Esophagus squamous epithelium (tissue), 5 donors: ENCODE measurements at places on chromosomes 11 and 22.

DNA sequence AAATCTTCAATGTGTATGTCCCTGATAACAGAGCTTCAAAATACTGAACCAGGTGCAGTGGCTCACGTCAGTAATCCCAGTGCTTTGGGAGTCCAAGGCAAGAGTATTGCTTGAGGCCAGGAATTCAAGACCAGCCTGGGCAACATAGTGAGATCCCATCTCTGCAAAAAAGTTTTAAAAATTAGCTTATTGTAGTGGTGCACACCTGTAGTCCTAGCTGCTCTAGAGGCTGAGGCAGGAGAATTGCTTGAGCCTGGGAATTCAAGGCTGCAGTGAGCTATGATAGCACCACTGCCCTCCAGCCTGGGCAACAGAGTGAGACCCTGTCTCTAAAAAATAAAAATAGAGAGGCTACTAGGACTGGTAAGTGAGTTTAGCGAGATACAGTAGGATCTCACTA, 84.0 kb downstream of the PACS1 start:
- no peak for DNase-seq

DNA sequence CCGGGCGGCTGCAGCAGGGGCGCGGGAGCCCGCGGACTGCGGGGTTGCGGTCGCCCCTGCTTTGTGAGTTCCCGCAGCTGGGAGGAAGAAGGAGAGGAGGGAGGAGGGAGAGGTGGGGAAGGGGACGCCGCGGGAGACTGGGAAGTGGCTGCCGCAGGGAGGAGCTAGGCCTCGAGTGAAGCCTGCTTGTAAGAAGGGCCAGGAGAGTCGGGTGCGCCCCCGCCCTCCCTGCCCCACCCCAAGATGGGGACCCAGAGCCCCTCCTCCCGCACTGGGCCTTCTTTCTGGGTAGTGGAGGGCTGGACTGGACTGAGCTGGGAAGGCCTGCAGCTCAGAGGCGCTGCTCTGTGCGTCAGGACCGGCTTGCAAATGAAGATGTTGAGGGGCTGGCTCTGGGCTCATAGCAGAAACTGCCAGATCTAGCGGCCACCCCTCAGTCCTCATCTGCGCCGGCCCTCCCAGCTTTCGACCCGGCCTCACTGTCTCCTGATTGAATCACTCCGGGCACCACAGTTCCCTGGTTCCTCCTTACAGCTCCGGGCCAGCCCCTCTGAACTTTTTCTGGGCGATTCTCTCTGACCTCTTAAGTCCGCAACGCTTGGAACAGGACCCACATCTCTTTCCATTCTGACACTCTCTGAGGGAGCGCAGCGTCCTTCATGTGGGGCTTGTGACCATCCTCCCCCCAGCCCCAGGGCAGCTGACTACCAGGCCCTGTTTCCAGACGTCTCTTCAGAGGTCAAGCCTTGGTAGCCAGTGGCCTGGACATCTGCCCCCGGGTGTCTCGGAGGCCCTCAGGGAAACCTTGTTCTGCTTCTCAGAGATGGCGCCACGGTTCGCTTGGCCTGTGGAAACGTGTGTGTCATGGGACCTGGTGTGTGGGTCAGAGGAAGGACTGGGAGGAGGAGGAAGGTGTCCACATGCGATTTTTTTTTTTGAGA, 21.9 kb downstream of the SERPINH1 start:
- no peak for DNase-seq

DNA sequence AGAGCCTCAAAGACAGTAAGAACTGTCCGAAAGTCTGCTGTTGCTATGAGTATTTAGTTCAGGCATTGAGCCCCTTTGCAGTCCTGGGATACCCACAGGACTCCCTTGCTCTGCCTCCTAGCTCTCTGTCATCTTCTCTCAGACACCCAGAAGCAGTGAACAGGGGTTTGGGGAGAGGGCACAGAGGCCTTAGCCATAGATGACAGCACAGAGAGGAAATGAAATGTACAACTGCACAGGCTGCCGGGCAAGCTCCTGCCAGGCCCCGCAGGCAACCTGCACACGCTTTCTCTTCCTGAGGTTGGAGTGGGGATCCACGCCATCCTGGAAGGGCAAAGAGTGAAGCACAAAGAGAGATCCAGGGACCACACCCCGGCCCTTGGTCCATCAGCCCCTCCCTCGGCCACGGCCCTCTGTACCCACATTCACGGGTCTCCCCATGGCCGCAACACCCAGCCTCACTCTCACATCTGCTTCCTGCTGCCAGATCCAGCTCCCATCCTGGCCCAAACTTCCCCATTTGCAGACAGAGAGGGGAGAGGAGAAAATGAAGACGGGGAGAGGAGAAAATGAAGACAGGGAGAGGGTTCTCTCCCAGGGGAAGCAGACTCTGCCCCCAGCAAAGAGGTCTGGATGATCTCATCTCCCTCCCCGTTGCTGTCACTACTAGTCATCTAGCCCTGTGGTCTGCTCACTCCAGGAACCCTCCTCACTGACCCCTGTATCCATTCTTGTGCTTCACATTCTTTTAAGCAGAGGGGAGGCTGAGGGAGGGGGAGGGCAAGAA, 40.7 kb downstream of the CD6 start:
- DNase-seq: no peak

GRCh38 chr22:29194184-29194583, 11.5 kb upstream of the EMID1 start:
- no peak for DNase-seq

GRCh38 chr11:60098508-60098907, 10.0 kb downstream of the MS4A2 start:
- no peak for DNase-seq

GRCh38 chr22:25197340-25197739, 2.3 kb upstream of the CRYBB3 start:
- no peak for DNase-seq

DNA sequence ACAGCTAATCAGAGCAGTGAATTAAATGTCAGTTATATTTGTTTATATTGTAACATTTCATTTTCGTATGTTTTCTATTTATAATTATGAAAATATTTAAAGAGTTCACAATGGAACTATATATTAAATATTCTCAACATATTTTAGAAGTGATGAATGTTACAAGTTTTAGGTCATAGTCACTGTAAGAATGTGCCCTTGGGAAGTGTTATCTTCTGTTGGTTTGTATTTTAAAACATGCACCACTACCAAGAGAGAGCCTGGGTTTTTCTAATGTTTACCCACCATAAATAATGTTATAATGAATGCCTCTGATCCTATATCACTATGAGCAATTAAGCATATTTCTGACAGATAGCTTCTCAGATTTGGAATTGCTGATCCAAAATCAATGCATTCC, 171.0 kb downstream of the BCR start:
- no peak for DNase-seq

GRCh38 chr11:68867066-68867465, 25.4 kb upstream of the CPT1A start:
- DNase-seq: no peak

- no peak for DNase-seq
These were observed 23.5 kb upstream of the TIMP3 start for GRCh38 chr22:32777987-32778386.

DNA sequence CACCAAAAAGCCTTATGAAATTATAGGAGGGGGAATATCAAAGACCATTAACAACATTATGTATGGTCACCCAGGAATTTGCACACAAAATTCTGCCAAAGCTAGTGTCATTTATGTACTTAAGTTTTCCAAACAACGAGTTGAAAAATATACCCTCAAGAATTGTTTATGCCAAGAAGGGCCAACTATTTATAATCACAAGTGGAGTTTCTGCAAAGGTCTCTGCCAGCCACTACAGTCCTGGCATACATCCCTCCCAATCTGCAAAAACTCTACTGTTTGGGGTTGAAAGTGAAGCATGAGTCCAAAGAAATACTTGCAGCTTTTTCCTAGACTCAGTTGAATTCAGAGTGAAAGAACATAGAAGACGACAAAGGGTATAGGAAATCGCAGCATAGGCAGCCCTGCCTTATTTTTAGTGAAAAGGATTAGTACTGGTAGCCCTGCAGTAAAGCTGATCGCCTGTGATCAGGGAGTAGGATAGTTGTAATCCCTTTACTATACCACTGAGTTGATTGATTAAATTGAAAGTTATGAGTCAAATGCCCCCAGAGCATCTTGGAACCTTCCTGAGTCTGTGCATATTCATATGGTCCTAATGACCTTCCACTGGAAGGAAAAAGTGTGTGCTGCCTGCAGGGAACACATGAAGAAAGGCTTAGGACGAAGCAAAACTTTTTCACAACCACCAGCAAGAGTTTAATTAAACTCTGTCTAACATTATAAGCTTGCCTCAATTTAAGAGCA, 144.0 kb downstream of the SPON1 start:
- DNase-seq: no peak

DNA sequence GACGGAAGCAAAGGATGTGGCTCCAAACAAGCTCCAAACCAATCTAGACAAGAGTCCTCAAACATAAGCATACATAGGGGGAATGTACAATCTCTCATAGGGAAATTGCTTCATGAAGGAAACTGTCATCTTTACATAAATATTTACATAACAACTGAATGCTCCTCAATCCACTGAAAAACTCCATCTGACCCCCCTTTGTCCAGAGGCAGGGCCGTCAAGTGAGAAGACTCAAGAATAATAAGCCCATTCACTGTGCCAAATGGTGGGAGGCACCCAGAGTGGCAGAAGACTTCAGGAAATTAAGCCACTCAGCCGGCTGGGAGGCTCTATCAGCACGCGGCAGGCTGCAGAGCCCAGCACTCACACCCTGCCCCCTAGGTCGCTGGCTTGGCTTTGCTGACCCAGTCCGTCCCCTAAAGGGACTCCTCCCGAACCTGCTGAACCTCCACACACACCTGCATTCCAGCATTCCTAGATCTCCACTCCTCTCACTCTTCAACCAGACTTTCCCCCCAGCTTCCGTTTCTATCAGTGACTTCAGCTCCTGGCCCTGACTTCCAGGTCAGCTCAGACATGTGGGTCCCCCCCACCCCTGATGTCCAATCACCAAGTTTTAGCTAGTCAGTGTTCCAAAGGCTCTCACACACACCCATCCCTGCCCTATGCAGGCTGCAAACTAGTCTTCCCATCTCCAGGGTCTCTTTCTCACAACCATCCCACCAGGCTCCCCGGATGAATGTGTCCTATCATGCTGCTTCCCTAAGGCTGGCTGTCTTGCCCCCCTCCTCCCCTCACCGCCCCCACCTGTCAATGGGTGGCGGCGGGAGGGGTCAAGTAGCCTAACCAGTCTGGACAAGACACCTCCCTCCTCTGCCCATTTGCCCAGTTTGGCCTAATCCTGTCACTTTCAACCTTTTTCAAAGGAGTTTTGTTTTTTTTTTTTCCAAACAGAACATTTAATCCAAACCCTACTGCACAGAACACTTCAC, 11.3 kb downstream of the VPS37C start:
- DNase-seq: no peak

GRCh38 chr11:74306435-74307175, 4.8 kb downstream of the P4HA3 start:
- DNase-seq: no peak

GRCh38 chr11:31960126-31960525, 130.7 kb upstream of the RCN1 start:
- DNase-seq: no peak

- no peak for DNase-seq
These were observed 111.8 kb upstream of the LMO1 start for GRCh38 chr11:8375460-8375859.

- DNase-seq: no peak
These were observed 16.0 kb downstream of the TNRC6B start for GRCh38 chr22:40193429-40194421.

- DNase-seq: no peak
These were observed 67.6 kb upstream of the CTSC start for GRCh38 chr11:88404932-88405710.

DNA sequence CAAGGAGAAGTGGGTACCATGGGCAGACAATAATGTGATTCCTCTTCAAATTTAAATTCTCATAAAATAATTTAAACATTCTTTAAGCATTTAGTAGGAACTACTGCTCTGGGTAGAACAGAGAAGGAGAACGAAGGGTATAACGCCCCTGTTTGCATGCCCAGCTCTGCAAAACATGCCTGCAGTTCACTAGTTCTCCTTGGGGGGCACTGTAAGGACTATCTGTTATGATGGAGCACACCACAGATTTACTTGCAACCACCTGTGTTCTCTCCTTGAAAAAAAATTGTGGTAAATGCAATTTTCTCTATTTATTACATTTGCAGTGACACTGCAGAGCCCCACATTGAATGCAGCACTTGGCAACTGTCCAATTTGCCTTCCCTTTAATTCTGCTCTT, 100.3 kb downstream of the GUCY1A2 start:
- no peak for DNase-seq

DNA sequence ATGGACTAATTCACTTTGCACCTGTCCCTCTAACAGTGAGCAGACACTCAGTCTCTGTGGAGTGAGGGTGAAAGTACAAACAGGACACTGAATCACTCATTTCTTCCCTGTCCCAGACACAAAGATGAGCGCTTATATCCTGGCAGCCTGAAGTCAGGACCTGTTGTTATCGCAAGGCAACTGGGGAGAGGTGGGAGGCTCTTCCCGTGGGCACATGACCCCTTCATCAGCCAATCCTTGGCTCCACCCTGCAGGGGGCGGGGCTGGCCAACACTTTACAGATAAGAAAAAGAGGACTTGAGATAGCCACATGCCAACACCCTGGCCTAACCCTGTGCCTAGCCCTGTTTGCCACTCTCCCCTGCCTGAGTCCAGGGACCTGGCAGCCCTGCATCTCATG, 29.5 kb upstream of the TESMIN start:
- no peak for DNase-seq

DNA sequence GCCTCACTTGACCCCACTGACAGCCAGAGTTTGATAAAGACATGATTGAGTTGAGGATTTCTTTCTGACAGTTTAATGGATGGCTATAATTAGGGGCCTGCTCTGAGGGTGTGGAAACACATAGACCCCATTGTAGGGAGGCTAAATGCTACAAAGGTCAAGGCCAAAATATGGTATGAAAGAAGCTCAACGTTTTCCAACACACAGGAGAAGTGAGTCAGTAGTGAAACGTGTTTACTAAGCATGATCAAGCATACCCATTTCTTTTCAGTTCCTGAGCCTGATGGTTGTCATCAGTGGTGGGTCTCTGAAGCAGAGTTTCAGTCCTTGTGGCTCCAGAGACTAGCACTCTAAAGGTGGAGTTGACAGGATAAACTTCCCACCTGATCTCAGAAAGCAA, 69.7 kb downstream of the SNX19 start:
- DNase-seq: no peak

GRCh38 chr11:119505861-119506260, 82.9 kb upstream of the THY1 start:
- no peak for DNase-seq

- DNase-seq: no peak
These were observed 51.7 kb upstream of the PAK1 start for GRCh38 chr11:77525455-77526091.
